ENCODE measurements at places on chromosomes 12 and 14.

DNA sequence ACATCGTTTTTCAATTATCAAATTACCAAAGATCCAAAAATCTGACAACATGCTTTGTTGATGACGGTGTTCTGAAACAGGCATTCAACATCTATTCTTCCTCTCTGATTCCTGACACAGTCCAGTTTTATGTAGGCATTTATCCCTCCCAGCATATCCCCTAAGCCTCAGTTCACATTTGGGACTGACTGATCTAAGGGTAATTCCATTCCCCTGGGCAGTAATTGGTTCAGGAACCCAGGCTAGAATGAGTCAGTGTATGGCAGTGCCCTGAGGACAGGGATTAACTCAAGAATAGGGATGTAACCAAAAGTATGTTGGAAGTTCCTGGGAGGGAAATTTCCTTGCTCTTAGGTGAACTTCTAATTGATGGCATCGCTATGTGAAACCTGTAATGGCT is 10.3 kb upstream of the PCNX1 start:
- DNase-seq, result no peak

DNA sequence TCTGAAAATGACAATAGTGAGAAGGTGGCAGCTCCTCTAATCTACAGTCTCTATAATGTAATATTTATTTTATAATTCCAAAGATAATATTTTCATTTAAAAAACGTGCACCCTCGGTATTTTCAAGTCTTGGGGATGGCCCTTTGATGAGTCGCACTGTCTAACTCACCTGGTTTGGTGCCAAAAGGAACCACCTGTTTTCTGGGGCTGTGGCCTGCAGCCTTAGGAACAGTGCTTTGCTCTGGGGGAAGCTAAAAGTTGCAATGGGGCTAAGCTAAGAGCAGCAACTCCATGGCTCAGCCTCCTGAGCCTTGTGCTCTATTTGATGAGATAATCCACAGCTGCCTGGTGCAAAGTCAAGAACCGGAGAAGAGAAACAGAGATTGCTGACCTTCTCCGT is 6.4 kb upstream of the ENDOU start:
- DNase-seq, result no peak

DNA sequence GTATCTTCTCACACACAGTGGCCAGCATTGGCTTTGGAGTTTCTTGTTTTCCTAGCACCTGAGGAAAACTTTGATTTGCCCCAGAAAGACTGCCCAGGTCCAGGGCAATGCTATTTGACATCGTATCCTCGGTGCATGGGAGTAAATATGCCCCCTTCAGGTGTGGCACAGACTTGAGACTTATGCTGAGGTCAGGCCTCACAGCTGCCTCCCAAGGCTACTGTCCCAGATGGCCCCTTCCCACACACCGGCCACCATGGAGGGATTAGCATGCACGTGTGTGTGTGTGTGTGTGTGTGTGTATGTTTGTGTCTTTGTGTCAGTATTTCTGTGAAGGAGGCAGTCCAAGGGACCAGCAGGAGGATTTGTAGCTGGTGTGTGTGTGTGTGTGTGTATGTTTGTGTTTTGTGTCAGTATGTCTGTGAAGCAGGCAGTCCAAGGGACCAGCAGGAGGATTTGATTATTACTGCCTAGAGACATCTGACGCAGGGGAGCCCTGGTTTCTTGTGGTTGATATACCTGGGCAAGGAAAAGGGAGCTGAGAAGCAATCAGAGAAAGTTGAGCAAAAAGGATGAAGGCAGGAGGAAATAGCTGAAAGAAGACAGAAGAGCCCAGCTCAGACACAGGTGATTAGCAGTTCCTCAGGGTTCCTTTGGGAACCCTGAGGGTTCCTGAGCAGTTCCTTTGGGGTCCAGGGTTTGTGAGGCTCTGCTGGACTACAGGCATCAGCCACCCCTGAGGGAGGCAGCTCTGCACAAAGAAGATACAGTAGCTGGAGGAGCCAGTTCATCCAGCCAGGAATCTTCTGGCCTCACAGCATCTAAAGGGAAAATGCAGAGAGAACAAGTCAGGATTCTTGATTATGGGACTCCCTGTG is 42.2 kb downstream of the COX16 start:
- no peak for DNase-seq

- no peak for DNase-seq
These were observed 125.0 kb upstream of the DHRS4 start for GRCh38 chr14:23828616-23829015.

- DNase-seq, result no peak
These were observed 27.5 kb downstream of the AMN start for GRCh38 chr14:102949801-102950451.

DNA sequence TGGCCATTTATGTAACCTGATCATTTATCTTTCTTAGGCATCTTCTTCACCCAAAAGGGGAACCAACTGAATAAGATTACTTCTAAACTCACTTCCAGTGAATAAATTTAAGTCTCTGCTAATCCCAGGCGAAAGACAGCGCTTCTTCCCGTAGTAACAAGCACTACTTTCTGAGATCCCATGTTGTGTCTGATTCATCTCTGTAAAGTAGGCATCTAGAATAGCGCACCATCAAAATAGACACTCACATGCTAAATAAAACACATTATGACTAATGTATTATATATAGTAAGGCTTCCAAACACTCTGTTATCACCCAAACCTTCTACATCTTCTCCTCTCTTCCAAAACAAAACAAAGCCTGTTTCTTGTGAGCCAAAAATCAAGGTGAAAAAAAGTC is 15.1 kb downstream of the GTF2A1 start:
- no peak for DNase-seq
